T-helper 9 cell (primary cell): ENCODE measurements at places on chromosomes 4 and X.

GRCh38 chr4:23861897-23862296 is 27.9 kb downstream of the PPARGC1A start:
- DNase-seq: no peak

- no peak for DNase-seq
Measured at GRCh38 chr4:174209341-174209740, 74.1 kb downstream of the FBXO8 start.

- DNase-seq: no peak
Measured at GRCh38 chr4:151661873-151662272, 98.9 kb downstream of the GATB start.

GRCh38 chrX:135213200-135213844 is 38.5 kb upstream of the ETDA start:
- DNase-seq: no peak

DNA sequence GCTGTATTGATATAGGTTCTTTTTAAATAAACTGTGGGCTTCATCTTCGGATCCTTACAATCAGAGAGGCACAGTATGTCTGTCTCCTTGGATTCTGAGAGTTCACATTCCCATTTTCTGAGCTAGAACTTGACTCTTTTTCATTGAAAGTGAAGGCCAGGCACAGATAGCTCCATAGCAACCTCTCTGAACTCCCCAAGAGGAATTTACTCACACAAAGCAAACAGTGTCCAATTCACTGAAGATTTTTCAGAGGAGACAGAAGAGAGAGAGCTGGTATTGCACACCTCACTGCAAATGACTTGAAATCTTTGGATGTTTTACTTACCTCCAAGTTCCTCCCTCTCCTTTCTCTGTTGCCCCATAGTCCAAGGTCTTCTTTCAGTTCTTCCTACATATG is 130.9 kb upstream of the CASK start:
- no peak for DNase-seq

DNA sequence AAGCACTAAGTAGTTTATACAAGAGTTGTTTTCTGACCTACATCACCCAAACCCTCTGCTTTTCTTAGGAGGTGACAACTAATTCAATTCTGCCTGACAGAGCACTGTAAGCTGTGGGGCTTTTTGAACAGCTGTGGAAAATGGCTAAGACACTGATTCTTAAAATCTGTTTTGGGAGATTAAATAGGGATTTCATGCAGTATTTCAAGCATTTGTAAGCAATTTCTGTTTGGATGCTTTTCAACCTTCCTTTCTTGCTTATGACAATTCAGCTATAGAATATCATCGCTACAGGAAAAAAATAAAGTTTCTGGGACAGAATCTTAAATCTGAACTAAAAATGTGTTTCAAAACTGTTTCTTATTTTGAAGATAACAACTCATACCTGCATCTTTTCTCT is 459.5 kb downstream of the RAPGEF2 start:
- no peak for DNase-seq

GRCh38 chrX:57453901-57454300 is 137.9 kb upstream of the ZXDB start:
- no peak for DNase-seq

- no peak for DNase-seq
Measured at GRCh38 chrX:63809173-63809572, 24.2 kb upstream of the ARHGEF9 start.

- DNase-seq: no peak
Measured at GRCh38 chr4:129788486-129788885, 692.5 kb downstream of the C4orf33 start.

GRCh38 chrX:526295-527224 is 104.0 kb upstream of the SHOX start:
- no peak for DNase-seq

GRCh38 chr4:472881-473569 is 25.9 kb downstream of the ZNF721 start:
- no peak for DNase-seq

- no peak for DNase-seq
Measured at GRCh38 chrX:53476371-53476770, 42.2 kb upstream of the HSD17B10 start.

GRCh38 chrX:45187731-45188130 is 12.9 kb downstream of the DIPK2B start:
- no peak for DNase-seq

GRCh38 chrX:41148553-41148952 is 63.3 kb downstream of the USP9X start:
- DNase-seq: no peak

DNA sequence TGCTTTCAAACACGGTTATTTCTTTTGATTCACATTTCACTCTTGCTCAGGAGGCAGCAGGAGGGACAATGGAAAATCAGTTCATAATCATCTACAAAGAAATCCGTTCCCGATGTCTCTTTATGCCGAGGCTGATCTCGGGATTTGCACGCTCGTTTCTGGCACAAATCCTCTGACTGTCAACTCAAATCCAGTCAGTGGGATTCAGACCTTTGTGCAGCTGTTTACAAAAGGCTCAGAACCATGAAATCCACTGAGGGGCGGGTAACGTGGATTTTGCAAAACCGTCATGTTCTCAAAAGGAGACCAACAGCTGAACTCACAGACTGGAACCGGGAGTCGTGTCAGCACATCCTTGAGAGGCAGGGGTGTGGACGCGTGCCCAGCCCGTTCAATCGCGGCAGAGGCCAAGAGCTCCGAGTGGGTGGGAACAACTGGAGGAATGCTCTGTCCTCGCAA is 46.4 kb downstream of the ACOX3 start:
- DNase-seq: no peak

GRCh38 chrX:145393702-145394235 is 146.5 kb downstream of the SPANXN1 start:
- no peak for DNase-seq

DNA sequence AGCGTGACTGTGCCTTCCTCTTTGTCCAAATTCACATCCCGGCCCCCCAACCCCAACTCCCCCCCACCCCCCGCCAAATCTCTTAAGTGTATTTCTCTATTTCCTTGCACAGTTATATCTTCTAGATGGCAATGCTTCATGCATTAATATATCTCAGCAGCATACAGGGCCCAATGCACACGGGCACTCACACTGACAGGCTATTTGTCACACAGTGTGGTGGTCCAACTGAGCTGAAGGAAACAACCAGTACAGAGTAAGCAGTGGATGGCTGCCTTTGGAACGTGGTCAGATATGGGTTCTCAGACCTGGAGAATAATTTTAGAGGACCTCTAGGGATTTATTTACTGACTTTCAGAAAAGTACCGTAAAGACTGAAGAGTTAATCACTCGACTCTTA is 681 bp downstream of the EXOC1 start:
- no peak for DNase-seq

DNA sequence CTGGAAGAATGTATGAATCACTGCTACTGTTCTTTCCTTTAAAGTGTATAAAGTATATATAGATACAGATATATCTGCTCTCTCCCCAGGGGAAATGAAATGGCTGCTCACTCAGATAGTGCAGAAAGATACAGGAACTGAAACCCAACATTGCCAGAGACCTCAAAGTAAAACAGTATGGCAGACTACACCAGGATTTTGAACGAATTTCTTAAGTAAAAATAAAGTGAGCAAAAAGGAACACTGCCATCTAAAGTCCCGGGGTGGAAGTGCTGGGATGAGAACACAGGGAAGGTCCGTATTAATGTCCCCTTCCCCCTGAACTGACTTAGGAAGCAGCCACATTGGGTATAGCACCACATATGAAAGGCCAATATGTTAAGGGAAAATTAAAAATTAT is 93.4 kb downstream of the TMA16 start:
- no peak for DNase-seq

DNA sequence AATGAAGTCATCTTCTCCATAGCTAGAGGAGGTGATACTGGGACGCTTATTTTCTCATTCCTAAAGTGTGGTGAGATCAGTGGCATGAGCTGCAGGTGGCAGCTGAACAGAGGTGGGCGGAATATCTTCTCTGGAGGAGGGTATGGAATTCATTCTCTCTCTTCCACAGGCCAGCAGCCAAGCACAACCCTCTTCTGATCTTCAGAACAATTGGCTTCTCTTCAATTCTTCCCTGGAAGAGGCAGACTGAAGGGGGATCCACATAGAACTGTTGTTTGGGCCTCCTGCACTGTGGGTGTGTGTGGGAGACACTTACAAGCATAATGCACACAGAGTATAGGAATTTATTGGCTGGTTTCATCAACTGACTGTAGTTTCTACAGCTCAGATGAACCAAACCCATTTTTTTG is 180.4 kb upstream of the RASGEF1B start:
- DNase-seq: no peak

DNA sequence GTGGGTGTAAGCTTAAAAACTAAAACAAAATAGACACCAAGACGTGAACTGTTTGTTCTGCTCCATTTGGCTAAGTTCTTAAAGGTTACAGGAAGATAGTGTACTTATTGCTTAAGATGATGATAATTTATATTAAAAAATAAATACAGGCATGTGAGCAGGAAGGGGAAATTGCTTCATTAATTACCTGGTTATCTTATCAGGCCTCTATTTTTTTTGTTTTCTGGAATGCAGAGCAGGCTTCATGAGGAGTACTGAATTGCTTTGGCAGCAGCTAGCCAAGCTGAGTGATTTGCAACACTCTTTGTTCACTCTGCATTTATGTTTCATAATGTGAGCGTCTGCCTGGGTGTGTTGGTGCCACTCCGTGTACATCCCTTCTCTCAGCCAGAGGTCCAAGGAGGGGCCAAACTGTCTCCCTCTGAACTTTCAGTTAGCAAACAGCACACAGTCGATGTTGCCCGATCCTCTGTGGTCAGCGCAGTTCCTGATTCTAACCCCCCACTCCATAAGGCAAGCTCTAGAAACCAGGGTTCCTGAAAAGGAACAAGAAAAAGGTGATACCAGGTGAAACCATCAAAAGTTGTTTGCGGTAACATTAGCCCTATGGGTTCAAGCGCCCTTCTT is 348.2 kb downstream of the SPRY1 start:
- no peak for DNase-seq

DNA sequence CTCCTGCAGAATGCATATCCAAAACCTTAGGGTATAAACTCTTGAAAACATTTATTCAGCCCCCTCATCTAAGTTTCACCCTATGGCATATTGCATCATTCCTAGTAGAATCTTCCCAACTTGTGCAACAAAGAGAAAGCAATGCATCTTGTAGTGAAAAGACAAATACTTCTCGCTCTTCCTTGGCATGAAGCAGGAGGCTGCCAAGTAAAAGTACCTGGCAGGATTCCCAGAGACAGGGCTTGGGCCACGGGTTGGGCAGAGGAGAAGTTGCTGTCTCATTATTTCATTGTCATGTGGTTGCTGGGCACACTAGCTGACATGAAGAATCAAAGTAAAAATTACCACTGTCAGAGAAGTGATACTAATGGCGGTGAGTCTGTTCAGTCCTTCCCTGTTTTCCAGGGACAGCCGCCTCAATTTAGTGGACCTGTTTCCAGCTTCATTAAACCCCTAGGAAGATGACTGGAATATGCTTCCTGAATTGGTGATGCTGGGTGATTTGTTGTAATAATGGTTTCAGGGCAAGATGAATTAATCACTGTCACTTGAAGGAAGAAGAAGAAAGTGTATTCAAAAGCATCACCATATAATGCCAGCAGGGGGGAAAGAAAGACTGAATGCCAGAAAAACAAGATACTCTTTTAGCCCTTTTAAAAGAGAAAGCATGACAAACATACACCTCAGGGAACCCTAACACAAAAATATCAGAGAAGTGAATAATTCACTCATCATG is 380.5 kb upstream of the IGFBP7 start:
- DNase-seq: no peak

DNA sequence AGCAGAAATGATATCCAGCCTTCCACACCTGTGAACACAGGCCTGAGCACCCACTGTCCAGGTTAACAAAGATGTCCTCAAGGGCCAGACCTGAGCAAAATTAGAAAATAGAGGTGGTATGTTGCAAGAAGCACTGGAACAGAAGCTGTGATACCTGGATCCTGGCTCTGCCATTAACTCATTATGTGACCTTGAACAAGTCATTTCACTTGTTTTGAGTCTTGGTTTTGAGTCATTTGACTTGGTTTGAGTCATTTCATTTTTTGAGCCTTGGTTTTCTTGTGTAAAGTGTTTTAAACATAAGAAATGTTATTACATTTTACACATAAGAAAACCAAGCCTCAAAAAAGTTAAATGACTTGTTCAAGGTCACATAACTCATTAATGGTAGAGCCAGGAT is 2.9 kb upstream of the NWD2 start:
- DNase-seq: no peak

DNA sequence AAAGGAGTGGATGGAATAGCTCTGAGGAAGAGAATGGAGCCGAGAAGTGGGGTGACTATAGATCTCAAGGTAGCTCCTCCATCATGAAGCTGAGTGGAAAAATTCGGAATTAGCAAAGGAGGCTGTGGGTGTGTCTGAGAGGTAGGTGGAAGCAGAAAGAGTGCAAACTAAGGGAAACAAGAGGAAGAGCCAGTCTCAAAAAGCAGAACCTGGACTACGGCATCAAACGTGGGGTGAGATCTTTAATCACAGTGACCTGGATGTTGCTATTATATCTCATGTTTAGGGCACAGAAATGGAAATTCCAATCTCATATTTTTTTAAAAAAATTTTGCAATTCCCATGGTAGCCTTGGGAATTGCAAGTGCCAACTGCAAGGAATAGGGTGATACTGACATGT is 162.5 kb upstream of the RASGEF1B start:
- DNase-seq: no peak

DNA sequence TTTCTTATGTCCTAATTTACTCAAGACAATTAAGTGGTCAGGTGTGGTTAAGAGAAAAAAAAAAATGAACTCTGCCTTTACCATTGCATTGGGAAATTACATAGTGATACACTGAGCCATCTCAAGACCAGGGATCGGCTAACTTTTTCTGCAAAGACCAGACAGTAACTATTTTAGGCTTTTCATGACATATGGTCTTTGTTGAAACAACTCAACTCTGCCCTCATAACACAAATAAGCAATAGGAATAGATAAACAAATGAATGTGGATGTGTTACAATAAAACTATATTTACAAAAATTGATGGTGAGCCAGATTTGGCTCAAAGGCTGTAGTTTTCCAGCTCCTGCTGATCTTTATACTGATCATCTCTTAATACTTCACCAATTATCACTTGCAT is 632.6 kb upstream of the INTU start:
- DNase-seq: no peak

- no peak for DNase-seq
Measured at GRCh38 chrX:113947548-113947947, 636.3 kb upstream of the HTR2C start.

DNA sequence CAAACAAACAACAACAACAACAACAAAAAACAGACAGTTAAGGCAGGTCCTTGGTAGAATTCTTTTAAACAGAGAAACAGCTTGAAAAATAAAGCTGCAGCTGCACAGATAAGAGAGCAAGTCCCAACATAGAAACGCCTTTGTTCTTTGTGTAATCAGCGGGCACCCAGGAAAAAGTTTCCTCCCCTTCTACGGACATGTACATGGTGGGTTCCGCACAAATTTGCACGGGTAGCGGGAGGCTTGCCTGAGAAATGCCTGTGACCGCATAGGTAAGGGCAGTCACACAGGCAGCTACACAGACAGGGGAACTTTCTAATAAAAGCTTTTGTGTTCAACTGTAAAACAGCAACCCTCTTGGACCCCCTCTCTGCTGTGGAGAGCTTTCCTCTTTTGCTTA is 25.7 kb upstream of the CT47A1 start:
- DNase-seq: no peak

- DNase-seq: no peak
Measured at GRCh38 chrX:140917354-140918115, 84.9 kb upstream of the SPANXB1 start.
